Activated T-cell treated with anti-CD3 and anti-CD28 coated beads, Interleukin-2, amount 50 U/mL, for 4 hours (primary cell): ENCODE measurements at places on chromosomes 3 and 15. TPM values are rescaled to one million over a fixed set of nuclear protein-coding genes. Genes with fewer than 3 reads are reported as not detected.

- DNase-seq, result no peak
These were observed 40.2 kb upstream of the SLC6A11 start for GRCh38 chr3:10775828-10776227.

- no peak for DNase-seq
These were observed 28.9 kb upstream of the DRD3 start for GRCh38 chr3:114207768-114208167.

DNA sequence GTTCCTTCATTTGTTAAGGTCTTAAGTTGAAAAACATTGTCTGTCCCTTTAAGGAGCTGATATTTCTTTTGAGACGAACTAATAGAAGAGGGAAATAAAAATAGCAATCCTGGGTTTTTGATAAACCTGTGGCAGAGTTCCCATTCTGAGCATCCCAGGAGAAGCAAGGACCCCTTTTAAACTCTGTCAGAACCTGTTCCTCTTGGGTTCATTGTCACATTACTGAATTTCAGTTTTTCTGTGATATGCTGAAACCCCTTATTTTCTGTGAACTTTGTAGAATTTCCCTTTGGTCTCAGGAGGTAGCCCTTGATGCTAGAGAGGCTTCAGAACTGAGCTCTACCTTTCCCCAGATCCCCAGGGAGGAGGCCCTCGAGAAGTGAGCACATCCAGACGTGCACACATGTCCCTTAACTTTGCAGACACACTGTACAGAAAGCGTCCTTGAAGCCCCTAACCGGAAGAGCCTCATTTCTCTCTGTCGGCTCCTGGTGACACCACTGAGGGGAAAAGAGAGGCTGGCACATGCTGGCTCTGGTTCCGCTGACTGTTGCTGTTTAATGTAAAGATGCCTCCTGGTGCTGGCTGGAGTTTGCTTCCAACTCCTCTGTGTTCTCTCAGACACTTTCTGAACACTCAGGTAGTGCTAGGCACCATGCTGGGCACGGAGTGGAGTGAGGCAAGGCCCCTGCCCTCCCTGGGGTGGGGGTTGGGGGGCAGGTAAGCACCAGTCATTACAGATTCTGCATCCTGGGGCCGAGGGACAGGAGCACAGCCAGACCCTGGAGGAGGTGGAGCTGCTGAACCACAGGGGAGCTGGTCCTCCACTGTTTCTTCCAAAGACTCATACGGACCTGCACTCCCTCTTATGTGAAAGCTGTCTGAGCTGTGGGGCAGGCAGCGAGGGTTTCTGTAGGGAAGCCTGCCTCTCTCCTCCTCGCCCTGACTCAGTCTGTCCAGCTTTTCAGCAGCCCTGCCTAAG lies 77.5 kb downstream of the CHDH start:
- DNase-seq, result no peak

DNA sequence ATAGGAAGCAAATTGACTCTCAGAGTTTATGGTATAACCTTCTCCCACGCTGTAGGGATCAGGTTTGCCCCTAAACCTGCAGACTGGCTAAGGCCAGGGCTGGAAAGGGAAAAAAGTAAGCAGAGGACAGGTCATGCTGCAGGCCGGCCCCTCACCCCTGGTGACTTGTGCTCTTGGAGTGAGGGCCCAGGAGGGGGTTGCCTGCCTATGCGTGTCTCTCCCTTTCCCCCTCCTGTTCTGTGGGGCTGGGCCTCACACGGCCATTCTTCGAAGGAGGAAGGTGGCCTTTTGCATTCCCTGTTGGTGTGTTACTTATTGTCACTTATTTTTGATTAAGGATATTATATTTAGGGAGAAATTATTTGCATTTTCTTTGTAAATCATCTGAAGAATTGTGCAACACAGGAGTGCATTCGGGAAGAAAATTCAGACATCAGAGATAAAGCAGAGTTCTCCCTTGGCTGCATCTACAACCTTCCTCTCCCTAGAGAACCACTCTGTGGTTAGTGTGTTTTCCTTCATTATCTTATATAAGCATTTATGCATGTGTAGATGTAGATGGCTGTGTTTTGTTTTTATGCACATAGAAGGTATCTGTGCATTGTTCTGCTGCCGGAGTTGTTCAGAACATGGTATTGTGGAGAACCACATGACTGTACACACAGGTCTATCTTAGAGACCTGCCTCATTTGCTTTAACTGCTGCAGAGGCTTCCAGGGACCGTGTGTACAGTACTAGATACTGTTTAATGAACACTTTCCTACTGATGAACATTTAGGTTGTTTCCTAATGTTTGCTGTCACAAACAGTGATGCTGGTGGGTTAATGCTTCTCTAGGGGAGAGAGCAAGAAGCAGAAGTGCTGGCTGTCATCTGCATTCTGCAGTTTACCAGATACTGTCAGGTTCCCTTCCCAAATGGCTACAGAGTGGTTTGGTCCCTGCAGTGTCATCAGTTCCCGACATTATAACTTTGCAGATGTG lies 133.5 kb downstream of the APBA2 start:
- DNase-seq, result no peak

GRCh38 chr3:194352667-194353246 lies 1.6 kb upstream of the CPN2 start:
- DNase-seq, result no peak

- DNase-seq, result no peak
These were observed 135.1 kb upstream of the HACD2 start for GRCh38 chr3:123719862-123720453.

- no peak for DNase-seq
These were observed 4.5 kb downstream of the MELTF start for GRCh38 chr3:197024881-197025735.

- no peak for DNase-seq
These were observed 44.4 kb downstream of the COL6A5 start for GRCh38 chr3:130389743-130390478.

DNA sequence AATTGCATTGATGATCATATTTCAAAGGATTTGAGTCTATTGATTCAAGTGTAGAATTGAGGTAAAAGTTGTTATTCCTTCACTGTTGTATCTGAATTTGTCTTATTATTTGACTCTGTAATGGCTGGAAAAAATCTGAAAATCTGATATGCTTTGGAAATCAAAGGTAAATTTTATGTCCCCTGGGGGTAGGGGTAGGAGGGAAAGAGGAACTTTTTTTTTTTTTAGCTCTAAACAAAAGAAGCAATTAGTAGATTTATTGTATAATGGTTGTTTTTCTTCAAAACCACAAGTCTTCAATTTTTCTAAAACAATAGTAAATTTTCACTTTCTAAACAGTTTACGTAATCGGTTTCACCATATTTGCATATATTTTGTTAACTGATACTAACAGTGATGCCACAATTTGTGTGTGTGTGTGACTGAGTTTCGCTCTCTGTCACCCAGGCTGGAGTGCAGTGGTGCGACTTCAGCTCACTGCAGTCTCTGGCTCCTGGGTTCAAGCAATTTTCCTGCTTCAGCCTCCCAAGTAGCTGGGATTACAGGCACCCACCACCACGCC lies 91.7 kb upstream of the GOLGA6L4 start:
- DNase-seq, result no peak

DNA sequence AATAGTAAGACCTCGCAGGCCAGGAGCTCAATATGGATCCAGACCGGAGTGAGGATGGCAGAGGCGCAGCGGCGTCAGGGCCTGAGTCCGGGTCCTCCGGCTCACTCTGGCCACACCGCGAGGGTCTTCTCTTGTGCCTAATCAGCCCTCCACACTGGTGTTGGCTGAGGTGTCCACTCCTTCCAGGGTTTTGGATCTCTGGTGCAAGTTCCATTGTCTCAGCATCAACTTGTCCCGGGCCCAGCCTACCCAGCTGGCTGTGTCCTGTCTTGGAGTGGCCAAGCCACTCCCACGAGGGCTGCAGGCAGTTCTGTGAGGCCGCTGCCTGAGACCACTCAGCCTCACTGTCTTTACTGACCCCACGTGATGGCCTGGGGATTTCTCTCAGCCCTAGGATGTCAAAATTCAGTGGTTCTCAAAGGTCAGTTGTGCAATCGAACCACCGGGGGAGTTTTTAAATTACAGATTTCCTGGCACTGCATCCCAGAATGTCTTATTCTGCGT lies 12.6 kb upstream of the GOLGA6L7 start:
- DNase-seq, result no peak

Gene GABRG3
- total RNA-seq, result not detected

Gene PLAAT1
- not detected for total RNA-seq

Gene C3orf20
- not detected for total RNA-seq

Gene METTL6
- 18.8 TPM for total RNA-seq

Gene NEIL1
- total RNA-seq, result 2.1 TPM

Gene CDC25A
- 52.5 TPM for total RNA-seq

Gene NDN
- 0.33 TPM for total RNA-seq

Gene RPP25
- total RNA-seq, result 13.3 TPM

Gene IGF2BP2
- total RNA-seq, result 0.53 TPM
